ENCODE measurements at places on chromosomes 5 and 9.

DNA sequence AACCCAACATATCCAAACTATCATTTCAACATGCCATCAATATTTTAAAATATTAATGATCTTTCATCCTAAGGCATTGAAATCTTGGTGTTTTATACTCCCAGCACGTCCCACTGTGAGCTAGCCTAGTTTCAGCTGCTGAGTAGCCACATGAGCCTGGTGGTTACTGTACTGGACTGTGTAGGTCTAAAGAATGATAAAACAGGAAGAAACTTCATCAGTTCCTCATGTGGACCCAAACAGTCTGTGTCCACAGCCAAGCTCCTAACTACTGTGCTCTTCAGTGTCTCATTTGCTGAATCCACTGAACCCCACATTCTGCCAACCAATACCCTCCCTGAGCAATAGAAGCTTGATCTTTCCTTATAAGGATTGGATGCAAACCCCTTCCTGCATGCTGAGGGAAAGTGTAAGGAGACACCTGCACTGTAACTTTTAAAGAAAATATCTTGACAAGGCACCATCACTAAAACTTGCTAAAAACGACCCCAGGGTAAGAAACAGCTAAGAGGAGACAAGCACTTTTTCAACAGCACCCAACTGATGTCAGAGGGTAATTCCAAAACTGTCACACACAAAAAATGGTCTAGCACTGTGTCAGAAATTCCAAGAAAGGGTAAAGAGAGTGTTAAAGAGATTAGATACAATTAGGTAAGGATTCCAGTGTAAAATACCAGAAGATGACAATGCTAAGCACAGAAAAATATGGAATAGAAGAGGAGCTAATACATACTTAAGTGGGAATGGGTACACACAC, 126.9 kb downstream of the SPOCK1 start:
- DNase-seq: no peak

- DNase-seq: no peak
Observed at GRCh38 chr9:136782452-136782851, 8.7 kb upstream of the TMEM141 start.

GRCh38 chr9:114606068-114606467, 5.0 kb upstream of the TMEM268 start:
- DNase-seq: no peak

GRCh38 chr9:114317665-114318357, 5.1 kb upstream of the ORM1 start:
- no peak for DNase-seq

DNA sequence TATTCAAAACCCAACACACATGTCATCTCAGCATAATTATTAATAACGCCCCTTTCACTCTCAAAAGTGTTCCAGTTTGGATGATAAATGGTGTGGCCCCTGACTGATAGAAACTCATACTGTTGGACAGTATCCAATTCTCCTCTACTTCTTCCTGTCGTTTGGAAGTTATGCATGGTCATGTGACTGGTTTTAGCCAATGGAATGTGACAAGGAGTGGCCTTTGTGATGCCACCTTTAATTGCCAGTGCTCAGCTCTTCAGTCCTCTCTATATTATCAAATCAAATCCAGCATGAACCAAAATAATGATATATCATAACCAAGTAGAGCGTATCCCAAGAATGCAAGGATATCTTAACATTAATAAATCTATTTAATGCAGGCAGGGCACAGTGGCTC, 117.8 kb upstream of the SPIN1 start:
- DNase-seq: no peak

- DNase-seq: no peak
Observed at GRCh38 chr5:105924366-105924765, 1746.4 kb downstream of the EFNA5 start.

DNA sequence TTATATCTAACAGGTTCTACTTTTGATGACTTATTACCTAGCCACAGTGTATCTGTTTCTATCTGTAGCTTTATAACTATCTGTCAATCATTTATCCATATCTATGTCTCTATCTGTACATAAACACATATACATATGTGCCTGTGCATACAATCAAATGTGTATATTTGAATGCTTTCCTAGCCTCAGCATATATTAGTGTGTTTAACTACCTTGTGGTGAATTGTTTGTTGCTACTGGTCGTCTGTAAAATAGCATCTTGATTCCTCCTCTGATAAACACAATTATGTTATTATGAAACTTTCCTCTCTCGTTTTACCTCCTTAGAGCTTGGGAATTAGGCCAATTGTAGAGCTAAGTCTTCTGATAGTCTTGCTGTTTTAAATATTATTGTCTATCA, 44.4 kb downstream of the PARP8 start:
- no peak for DNase-seq

Measured in activated CD4-positive, alpha-beta T cell treated with anti-CD3 and anti-CD28 coated beads, Interleukin-2, amount 50 U/mL, for 1 hour (primary cell).